Stimulated activated naive CD4-positive, alpha-beta T cell (primary cell): ENCODE measurements at places on chromosomes 2 and 18.

GRCh38 chr2:73131807-73132206 is 19.1 kb upstream of the RAB11FIP5 start:
- DNase-seq = no peak

DNA sequence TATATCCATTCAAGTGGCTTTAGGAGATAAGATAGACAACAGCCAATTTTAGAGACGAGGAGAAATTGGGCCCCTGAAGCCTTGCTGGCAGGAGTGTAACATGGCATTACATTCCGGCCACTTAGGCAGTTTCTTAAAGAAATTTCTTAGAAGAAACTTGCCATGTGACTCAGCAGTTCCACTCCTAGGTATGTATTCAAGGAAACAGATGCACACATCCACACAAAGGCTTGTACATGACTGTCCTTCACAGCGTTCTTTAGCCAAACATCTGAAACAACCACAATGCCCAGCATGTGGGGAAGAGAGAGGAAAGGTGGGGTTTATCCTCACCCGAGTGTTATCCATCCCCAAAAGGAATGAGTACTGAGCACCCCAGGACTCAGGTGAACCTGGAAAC is 107.1 kb downstream of the NFATC1 start:
- no peak for DNase-seq

DNA sequence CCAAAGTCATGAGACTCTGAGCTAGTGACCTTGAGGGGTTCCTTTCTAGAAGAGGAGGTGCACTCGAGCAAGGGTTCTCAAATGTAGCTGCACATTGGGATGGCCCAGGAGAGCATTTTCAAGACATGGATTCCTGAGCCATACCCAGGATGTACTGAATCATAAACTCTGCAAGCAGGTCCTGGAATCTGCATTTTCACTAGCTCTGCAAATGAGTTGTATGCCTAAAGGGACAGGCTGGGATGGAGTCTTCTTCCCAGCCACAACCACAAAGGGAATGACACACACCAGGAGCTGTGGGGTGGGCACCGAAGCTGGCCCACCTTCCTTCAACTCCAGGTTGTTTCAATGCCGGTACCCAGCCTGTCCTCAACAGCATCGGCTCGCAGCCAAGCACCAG is 90.6 kb downstream of the GALNT14 start:
- no peak for DNase-seq

GRCh38 chr2:104412384-104412783 is 441.5 kb upstream of the POU3F3 start:
- DNase-seq = no peak

- DNase-seq = no peak
Measured at GRCh38 chr2:64745562-64745961, 91.8 kb upstream of the SERTAD2 start.

DNA sequence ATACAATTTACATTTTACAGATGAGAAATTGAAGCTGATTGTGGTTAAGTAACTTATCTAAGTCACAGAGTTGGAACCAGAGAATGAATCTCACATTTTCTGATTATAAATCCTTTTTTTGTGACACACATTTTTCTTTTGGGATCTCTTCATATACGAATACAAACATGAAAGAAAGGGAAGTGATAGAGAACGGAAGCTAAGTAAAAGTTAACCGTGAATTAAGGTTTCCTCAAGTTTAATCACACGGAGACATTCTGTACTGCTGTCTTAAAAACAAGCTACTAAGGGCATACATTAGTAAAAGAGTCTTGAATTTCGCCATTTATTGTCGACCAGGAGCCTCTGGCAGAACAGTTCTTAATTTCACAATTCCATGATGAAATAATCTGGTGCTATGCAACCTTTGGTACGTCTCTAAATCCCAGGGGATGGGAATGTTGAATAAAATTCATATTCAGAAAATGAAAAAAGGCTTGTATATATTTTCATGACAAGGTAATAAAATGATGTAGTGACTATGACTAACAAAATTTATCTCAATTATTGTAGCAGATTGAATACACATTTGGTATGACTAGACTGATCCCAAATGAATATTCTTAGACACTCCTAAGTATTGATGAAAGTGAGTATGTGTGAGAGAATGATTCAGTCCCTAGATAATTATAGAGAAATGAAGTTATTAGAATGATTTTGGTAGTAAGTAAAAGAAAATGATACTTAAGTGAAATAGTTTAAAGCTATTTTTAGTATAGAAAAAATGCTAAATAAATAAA is 40.3 kb upstream of the ZSWIM2 start:
- DNase-seq = no peak

DNA sequence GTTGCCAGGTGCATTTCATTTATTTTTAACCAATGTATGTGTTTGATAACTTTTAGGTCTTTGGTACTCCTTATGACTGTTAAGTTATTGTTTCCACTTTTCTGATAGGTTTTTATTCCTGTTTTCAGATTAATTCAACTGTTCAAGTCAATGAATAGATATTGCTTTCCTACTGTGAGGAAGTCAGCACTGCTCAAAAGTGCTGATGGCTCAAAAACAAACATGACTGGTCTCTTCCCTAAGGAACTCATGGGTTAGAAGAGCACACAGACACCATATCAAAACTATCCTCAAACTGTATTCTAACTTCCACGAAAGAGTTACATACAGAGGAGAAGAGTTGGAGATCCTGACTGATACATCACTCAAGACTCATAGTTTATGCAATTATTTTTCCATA is 39.9 kb upstream of the REG3G start:
- DNase-seq = no peak

- no peak for DNase-seq
Measured at GRCh38 chr2:26312471-26312870, 33.5 kb upstream of the SELENOI start.

DNA sequence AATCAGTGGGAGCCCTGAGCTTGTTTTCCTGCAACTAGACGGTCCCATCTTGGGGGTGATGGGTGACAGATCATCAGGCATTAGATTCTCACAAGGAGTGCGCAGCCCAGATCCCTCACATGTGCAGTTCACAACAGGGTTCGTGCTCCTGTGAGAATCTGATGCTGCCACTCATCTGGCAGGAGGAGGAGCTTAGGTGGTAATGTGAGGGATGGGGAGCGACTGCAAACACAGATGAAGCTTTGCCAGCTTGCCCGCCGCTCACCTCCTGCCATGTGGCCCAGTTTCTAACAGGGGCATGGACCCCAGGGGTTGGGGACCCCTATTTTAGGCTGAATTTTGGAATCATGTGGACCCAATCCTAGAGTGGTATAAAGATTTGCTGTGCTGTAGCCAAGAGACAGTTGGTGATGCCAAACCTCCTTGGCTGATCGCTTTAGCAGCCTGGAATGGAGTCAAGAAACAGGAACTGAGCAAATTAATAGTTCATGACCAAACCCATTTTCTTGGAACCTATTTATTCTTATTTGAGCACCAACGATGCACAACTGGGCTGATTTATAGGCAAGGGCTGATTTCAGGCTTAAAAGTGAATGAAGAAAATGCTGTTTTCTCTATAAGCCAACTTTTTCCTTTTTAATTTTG is 25.7 kb downstream of the LPIN1 start:
- DNase-seq = no peak

DNA sequence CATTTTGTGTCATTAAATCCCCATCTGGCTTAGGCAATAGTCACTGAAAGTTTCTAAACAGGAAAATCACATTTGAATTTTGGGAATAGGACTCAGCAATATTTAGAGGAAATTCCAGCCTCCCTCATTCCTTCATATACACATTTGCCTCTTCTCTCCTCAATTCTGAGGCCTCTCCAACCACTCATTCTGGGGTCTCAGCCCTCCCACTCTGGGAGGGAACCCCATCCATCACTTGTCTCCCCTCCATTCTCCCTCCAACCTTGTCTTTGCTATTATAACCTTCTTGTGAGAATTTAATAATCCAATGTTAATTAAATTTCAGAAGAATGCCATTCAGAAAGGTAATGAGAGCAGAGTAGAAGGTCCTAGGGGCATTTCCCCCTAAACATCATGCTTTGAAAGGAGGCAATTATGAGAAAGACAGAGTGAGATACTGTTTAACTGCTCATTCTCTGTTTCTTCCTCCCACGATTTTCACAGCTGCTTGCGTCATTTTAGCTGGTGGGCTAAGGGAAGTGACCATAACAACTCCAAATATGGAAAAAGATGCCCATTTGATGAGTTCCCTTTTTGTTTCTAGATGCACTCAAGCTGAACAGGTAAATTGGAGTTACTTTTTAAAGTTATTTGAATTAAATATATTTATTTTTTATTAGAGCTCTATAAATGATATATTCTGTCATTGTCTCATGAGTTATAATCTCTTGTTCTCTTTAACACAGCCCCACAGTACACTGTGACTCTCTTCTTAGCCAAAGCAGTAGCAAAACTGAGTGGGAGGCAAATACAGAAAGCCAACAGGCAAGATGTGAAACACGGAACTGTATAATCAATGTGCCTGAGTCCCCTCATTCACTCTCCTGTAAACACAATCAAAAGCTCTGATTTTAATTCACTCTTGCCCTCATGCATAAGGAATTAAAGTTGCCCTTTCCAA is 135.1 kb downstream of the DLGAP1 start:
- no peak for DNase-seq

GRCh38 chr2:64540615-64541014 is 16.5 kb downstream of the AFTPH start:
- no peak for DNase-seq

DNA sequence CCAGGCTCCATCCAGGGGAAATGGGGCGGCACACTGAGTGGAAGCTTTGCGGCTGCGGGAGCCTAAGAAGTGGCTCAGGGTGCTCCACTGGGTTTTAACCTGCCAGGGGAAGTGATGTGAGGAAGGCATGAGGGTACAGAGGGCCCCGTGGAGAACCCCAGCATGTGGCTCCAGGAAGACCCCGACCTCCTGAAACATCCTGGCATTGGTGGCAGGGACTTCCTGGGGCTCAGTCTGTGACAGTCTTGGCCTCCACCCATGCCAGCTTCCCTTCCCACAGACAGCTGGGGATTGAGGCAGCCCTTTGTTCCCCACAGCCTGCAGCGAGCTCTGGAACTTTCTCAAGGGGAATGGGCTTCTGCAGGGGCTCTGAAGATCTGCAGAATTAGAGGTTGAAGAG is 146.6 kb downstream of the TNS1 start:
- DNase-seq = no peak

- DNase-seq = no peak
Measured at GRCh38 chr2:66962716-66963115, 434.4 kb upstream of the ETAA1 start.

GRCh38 chr18:46346213-46346612 is 242.0 kb downstream of the HAUS1 start:
- no peak for DNase-seq

DNA sequence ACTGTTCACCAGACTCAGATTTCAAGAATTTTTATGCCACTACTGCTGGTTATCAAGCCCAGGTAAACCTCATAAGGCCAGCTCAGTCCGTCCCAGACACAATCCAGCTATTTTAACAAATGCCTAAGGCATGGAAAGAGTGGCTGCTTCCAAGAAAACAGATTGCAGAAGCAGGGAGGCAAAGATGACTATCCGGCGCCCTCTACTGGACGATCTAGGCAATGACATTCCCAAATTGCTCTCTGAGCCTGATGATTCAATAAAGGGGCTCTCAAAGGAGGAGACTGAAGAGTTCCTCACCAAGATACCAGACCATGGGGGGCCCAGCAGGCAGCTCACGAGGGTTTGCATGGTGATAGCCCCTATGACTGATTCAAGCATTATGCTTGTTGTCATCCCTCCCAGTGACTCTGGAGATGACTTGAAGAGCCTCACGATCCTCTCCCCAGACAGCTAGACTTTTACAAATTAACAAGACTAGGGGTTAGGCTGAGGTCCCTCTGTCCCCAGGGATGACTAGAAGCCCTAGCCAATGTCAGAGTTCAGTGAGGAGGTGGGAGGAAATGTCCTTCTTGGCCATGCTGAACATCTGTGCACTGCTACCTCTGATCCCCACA is 25.0 kb downstream of the SERPINB8 start:
- peak; percentile 5 for DNase-seq

DNA sequence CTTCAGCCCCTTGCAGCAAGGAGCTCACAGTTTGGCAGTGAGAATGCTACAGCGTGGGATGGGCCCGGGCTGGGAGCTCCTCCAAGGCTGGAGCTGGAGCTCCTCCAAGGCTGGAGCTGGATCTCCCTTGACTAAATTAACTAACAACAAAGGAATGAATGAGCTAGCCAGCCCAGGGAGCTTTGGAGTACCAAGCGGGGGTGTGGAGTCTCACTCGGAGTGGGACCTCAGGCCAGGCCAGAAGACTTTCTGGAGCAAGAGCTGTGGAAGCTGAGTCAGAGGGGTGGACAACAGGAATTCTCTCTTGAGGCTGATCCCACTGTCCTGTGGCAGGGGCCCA is 244.7 kb upstream of the HS6ST1 start:
- no peak for DNase-seq

DNA sequence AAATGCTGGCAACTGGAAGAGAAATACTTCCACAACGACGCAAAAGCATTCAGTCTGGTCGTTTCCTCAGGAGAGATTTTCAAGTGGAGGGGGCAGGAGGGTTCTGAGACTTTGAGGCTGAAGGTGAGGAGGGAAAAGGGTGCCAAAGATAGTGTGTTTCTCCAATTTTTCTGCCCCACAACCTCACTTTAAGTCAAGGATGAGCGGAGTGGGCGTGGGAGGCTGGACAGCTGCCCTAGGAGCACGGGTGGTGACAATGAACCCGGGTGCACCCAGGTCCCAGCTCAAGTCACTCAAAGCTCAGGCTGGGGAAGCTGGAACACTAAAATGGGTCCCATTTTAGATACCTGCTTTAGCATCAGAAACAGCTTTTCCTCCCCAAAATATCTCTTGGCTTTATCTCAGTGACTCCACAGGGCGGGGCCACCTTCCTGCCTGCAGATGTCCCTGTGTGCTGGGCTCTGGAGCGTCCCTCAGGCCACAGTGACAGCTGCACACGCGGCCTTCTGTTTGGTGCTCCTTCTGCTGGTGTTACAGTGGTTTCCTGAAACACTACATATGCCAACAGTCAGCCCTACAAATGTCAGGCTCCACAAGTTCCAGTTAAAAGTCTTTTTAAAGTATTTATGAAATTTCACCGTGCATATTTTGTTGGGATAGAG is 1.4 kb upstream of the MBP start:
- no peak for DNase-seq

- DNase-seq = peak; percentile 36
Measured at GRCh38 chr2:239396881-239397681, 3.7 kb downstream of the HDAC4 start.
